SJSA1 (cell line): ENCODE measurements at places on chromosomes 12 and 14. TPM values are rescaled to one million over a fixed set of nuclear protein-coding genes. Genes with fewer than 3 reads are reported as not detected.

KRT6A gene
- total RNA-seq, result not detected in 2 replicates

NRL gene
- total RNA-seq, result 1.4 TPM in 1 of 2 replicates, not detected in the other

PLEK2 gene
- total RNA-seq, result 15.9 and 20.0 TPM in 2 replicates

GRCh38 chr14:77245820-77246219 is 25.2 kb downstream of the NGB start:
- no peaks in the 10 kb centered on the region for H3K36me3 ChIP-seq
- H3K4me1 ChIP-seq, result no peaks in the 10 kb centered on the region
- H3K4me3 ChIP-seq, result no peak overlapping the region
- DNase-seq, result no peak
- no peaks in the 10 kb centered on the region for H3K27me3 ChIP-seq

GRCh38 chr12:53324113-53324778 is 2.8 kb upstream of the AAAS start:
- peaks cover 5% of the 10 kb centered on the region for H3K36me3 ChIP-seq
- no peaks in the 10 kb centered on the region for H3K27me3 ChIP-seq
- DNase-seq, result no peak
- H3K27ac ChIP-seq, result peak overlapping the region; percentile 87
- H3K4me1 ChIP-seq, result peaks cover 26% of the 10 kb centered on the region

DNA sequence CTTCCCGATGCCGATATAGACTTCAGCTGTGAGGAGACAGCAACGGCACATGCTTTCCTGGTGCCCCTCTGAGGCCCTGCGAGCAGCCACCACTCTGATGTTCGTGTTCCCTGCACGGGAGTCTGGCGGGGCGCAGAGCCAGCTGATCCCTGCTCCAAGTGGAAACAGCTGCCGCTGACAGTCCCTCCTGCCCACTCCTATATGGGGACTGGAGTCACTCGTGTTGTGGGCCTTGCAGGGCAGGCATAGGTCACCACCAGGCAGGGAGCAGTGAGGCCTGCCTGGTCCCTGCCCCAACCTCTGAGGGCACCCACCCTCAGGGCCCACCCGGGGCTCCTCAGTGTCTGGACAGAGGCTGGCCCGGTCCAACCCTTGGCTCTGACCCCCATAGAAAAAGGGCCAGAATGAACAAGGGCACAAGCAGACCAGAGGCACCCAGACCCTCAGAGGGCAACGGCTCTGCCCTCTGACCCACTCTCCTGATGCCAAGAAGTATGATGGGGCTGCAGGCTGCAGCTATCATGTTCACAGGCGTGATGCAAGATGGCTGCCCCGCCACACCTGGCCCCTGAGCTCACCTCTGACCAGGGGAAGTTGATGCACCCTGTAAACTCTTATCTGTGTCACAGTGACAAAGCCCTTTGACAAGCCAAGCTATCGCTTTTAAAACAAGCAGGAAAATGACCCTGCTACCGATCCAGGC is 181.6 kb downstream of the CALM1 start:
- no peaks in the 10 kb centered on the region for H3K27me3 ChIP-seq
- no peaks in the 10 kb centered on the region for H3K36me3 ChIP-seq
- no peak for DNase-seq
- H3K4me1 ChIP-seq, result no peaks in the 10 kb centered on the region
